ENCODE measurements at places on chromosomes 1 and 21.

DNA sequence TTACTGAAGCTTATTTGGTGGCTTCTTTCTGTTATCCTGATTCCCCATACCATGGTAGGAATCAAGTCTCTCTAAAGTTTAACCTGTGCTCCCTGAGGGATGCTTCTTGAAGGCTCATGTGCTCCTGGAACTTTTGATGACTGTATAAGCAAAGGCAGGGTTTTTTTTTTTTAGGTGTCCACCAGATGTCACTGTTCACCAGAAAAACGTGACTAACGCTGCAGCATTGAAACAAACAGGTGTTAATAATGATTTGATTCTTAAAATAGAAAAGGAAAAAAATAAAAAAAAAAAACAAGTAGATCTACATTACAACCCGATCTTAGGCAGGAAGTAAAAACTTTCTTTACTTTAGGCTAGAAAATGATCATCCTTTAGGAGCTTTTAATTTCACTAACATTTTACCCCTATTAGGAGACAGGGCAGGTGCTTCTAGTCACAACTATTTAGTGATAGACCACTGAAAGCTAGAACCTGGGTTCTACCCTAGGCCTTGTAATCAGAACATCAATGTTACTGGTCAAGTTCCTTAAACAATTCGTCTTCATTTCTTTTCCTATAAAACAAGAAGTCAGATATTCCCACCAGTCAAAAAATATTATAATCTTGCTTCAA, 223.0 kb downstream of the PLA2G4A start:
- no peak for DNase-seq

DNA sequence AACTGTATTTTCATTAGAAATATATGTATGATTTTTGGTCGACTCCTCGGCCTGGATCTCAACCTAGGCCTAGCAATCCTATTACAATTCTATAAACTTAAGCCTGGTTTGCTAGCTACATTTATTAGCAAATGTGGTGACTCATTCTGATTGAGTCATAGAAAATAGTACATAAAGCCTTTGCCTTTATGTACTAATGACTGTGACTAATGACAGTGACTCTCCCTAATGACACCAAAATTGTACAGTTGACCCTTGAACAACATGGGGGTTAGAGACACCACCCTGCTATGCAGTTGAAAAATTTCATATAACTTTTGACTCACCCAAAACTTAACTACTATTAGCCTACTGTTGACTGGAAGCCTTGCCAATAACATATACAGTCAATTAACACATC, 78.9 kb downstream of the CLEC20A start:
- DNase-seq, result no peak

- no peak for DNase-seq
Measured at GRCh38 chr1:59316497-59317128, 19.7 kb downstream of the FGGY start.

DNA sequence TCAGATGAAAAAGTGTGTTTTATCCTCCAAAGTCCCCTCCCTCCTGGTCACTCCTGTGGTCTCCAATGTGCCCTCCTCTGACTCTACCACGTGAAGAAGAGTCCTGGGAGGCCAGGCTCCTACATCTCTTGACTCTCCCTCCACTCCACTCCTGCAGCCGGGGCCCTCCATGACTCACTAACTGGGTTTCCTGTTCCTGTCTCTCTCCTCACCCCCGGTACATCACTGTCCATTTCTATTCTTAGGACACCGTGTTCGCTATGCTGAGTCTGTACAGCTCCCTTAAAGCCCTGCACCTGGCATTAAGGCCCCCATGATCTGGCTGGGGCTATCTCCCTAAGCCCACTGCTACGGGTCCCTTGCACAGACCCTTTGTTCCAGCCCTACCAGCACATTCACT, 93.4 kb downstream of the BCAR3 start:
- DNase-seq, result no peak

DNA sequence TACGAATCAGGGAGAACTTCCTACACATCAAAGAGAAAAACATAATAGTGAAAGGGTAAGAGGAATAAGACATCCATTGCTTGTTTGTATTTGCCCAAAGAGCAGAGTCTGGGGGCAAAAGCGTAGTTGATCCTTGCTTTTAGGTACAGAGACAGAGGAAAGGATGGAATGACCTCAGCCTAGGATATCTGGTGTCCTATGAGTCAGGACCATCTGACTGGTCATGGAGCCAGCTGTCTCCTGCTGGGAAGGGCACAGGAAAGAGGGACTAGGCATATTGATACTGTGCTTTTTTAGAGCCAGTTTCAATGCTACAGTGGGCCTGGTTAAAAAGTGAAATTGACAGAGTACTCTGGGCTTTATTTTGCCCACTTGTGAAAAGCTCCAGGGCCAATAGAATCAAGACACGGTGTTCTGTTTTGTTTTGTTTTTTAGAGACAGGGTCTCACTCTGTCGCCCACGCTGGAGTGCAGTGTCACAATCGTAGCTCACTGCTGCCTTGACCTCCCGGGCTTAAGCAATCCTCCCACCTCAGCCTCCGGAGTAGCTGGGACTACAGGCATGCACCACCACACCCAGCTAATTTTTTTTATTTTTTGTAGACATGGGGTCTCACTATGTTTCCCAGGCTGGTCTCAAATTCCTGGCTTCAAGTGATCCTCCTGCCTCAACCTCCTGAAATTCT, 3.2 kb downstream of the PLEKHO1 start:
- no peak for DNase-seq

DNA sequence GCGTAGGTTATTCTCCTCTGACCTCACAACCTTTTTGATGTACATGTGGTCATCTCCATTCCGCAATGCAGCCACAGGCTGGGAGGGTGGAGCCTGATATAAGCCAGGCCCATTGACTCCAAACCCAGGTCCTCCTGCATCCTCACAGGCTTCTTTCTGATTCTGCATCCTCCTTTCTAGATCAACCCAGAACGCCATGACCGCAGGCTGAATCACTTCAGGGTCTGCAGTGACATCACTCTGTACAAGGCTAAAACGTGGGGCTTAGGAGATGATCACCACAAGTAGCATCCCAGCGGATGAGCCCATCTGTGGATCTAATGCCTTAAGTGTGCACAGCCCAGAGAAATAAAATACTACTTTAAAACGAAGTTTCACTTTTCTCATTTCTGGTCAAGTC, 16.1 kb downstream of the EBNA1BP2 start:
- DNase-seq, result no peak

- DNase-seq, result no peak
Measured at GRCh38 chr1:21605964-21606705, 63.0 kb downstream of the RAP1GAP start.

GRCh38 chr21:41387042-41387819, 25.4 kb downstream of the MX2 start:
- DNase-seq, result no peak

GRCh38 chr1:103779932-103780331, 30.2 kb downstream of the AMY1C start:
- DNase-seq, result no peak

DNA sequence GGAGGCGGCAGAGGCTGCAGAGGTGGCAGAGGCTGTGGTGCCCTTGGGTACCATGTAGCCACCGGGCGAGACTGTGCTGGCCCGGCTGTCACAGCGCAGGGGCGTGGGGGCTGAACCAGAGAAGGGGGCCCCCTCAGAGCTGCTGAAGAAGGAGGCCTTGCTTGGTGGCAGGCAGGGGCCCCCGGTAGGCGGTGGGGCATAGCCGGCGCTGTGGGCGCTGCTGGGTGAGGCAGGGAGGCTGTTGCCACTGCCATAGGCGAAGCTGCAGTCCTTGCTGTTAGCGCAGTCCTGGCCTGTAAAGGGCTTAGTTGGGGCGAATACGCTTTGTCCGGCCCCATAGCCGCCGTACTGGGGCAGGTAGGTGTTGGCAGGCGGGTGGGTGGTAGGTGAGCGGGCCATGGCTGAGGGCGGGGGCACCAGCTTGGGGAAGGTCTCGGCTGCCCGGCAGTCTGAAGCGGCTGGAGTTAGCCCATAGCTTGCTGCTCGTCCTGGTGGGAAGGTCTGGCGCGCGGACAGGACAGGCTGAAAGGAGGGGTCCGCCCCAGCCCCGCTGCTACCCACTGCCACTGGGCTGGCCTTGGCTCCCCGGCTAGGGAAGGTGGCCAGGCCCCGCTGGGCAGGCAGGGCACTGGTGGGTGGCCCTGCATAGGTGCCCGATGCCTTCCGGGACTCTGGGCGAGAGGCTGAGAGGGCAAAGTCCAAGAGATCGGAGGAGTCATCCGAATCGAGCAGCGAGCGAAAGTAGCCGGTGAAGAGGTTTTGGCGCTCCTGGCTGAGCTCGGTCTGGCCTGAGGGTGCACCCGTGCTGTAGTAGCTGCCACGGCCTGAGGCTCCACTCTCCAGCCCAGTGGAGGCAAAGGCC, 54.9 kb downstream of the AHDC1 start:
- no peak for DNase-seq

DNA sequence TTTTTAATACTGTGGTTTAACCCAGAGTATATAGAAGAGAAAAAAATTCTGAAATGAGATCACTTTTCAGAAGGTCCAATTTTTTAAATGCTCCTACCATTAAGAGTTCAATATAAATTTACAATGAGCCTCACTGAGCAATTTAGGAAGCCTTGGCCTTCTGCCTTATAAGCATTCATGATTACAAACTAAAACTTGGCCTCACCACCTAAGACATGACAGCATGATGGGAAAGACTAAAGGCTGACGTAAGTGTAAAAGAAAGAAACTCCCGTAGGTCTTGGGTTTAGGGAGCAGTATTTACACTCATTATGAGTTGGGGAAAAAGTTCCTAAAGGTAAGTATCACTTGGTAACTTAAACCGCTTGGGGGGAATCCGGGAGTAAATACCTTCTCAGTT, 70.7 kb upstream of the ESRRG start:
- no peak for DNase-seq

DNA sequence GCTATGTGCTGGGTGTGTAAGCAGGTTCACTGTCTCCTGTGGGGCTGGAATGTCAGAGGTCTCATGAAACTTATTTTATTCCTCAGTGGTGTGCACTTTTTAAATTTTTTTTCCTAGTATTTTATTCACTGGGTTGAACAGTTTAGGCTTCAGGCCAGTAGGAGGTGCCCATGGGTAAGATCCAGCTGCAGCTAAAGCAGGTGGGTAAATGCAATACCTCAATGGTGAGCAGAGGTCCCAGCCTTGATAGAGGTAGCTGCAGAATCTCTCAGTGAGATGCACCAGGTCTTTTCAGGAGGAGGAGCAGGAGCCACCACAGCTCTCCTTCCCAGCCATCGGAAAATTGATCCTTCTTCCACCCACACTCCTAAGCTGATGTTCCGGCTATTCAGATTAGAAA, 12.6 kb upstream of the OR6N2 start:
- peak; percentile 17 for DNase-seq

GRCh38 chr1:151526735-151527525, 13.2 kb upstream of the TUFT1 start:
- DNase-seq, result no peak

GRCh38 chr1:15515022-15515663, 8.9 kb downstream of the CASP9 start:
- no peak for DNase-seq

DNA sequence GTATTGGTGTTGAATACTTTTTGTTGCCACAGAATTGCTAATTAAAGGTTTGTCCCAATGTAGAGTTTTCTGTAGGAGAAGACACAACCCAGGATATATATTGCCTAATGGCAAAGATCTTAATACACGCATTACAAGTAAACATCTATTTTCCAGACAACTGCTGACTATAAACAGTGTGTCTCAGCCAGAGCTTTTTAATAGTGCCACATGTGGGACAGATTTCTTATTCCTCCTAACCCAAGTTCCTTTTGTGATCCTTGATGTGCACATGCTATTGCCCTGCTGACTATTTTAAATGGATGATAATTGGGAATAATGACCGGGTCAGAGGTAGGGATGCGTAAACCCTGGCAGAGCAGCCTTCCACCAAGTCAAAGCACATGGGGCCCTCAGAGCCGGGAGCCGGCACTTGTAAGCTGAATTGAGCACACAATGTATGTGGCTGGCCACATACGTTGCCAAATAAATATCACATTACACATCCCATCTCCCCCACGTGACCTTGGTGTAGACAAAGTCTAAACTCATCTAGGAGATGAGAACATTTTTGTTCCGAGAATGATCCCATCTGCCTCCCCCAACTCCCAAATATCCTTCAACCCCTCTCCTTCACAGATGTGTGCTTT, 209.8 kb upstream of the NFIA start:
- no peak for DNase-seq

- DNase-seq, result no peak
Measured at GRCh38 chr1:82819234-82819633, 1018.5 kb downstream of the ADGRL2 start.

DNA sequence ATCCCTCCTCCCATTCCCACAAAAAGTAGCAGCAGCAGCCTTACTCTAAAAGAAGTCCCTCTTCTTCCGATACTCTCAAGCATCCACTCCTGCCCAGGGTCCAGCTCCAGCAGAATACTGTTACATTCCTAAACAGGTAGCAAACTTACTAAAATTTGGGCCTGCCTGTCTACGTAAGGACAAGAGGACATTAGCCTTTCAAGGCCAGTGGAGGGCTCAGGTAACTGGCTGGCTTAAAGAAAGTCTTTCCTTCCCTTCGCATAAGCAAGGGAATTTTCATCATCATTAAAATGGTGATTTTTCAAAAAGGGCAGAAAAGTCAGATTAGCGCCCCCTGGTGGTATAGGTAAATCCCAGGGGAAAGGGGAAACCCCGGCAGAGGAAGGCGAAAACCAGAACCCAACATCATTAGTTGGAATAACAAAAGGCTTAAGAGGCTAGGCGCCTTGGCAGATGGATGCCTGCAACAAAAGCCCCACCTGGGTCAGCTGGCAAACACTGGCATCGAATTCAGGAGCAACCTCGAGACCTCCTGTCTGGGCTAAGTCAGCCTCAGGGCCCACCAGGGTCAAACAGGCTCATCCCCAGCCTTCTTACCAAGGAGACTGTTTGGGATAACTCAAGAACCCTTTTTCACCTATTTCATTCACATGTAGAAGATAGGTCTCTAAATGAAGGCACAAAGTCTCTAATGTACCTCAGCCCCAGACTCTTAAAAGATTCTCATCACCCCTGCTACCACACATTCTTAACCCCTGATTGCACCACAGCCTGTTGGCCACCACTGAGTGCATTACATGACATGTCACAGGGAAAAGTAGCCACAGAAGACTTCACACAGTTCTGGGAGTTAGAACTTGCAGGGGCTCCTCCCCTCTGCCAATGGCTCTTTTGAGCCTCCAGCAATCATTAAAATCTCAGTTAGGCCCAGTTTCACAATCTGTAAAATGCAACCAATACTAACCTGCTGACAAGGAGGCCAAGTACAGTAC, 36.7 kb downstream of the ERI3 start:
- DNase-seq, result peak; percentile 8

DNA sequence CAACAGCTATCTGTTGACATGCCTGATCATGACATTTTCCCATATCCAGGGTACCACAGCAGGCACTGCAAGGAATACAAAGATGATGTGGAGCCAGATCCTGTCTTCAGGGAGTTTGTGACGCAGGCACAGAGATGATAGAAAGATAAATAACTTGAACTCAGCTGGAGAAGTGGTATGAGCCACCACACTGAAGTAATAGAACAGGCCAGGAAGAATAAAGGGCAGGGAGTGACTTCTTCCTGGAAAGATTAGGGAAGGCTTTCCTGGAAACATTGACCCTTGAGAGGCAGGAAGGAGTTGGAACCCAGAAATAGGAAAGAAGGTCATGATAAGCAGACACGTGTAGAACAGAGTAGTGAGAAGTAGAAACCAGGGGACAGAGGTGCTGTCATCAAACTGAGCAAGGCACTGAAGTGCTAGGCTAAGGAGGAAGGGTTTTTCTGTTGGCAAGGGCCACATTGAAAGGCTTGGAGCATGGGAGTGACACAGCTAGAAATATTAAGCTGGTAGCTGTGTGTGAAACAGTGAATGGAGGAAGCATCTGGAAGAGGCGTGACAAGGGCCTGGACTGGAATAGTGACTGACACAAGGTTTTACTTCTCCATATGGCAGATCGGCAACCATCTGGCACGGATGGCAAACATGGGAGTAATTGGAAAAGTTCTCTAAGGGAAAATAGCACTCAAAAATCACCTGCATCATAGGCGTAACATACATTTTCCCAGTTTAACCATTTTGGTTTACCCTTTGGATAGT, 68.4 kb downstream of the AK5 start:
- no peak for DNase-seq
